ENCODE measurements at places on chromosomes 1 and 21.

- no peaks in the 10 kb centered on the region for H3K27me3 ChIP-seq
- DNase-seq = no peak
- H3K36me3 ChIP-seq = peaks cover 5% of the 10 kb centered on the region
- no peaks in the 10 kb centered on the region for H3K4me1 ChIP-seq
- no peak overlapping the region for H3K4me3 ChIP-seq
- H3K27ac ChIP-seq = no peak overlapping the region
These were observed 20.9 kb downstream of the SH2D2A start for GRCh38 chr1:156795787-156796186.

DNA sequence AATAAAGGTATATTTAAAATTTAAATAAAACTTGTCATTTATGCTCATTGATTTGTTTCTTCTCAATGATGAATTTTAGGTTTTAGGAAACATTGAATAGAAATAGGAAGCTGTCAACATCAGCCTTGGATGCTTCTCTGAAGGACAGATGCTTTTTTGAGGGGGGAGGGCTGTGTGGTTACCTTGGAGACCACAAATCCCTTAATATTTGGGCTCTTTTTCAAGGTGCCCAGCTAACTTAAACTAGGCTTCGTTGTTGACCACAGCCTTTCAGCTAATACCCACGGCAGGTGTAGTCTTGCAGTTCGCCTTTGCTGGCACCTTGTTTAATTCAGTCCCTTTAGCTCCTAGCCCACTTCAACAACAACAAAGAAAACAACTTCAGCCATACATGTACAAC lies 22.5 kb downstream of the TENT5C start:
- H3K27ac ChIP-seq = no peak overlapping the region
- no peaks in the 10 kb centered on the region for H3K36me3 ChIP-seq
- DNase-seq = no peak
- H3K27me3 ChIP-seq = no peaks in the 10 kb centered on the region
- no peak overlapping the region for H3K4me3 ChIP-seq

DNA sequence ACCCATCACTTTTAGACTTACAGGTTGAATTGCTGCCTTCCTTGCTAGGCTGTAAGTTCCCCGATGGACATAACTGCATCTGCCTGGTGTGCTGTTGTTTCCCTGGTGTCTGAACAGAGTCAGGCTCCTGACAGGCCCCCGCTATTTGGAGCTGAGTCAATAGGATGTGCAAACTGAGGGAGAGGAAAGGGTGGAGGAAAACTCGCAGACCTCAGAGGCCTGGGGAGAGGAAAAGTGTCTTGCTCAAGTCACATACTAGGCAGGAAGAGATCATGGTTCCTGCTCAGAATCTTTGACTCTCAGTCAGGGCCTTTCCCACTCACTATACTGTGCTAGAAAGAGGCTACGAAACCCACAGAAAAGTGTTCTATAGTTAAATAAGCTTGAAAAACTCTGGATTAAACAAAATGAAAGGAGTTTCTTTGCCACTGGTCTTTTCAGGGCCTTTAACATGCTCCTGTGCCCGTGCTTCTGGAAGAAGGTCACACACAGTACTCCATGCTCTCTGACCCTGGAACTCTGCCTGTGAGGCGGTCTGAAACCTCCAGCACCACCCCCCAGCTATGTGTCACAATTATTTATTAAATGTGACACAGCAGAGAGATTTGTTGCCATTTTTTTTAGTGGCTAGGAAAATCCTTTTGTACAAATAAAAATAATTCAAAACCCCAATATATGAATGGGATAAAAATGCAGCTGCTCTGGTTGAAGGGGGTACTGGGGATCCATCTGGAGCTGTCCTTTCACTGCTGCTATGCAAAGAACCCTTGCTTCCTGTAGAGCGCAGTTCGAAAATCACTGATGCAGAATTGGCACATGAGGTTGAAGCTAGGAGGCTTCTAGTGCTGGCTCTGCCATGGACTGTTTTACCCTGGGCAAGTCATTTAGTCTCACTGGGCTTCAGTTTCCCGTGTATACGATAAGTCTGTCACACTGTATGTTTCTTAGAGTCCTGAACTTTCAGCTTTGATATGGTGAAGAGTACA lies 20.1 kb upstream of the CDCP2 start:
- DNase-seq = no peak
- H3K27ac ChIP-seq = no peak overlapping the region
- H3K4me1 ChIP-seq = no peaks in the 10 kb centered on the region

- H3K4me3 ChIP-seq = no peak overlapping the region
- no peaks in the 10 kb centered on the region for H3K27me3 ChIP-seq
- no peak overlapping the region for H3K27ac ChIP-seq
- no peaks in the 10 kb centered on the region for H3K36me3 ChIP-seq
- no peak for DNase-seq
These were observed 12.1 kb downstream of the RHOU start for GRCh38 chr1:228747301-228747935.

Measured in ovary (tissue), 10 donors.